ENCODE measurements at places on chromosomes 1 and 21. TPM values are rescaled to one million over a fixed set of nuclear protein-coding genes. Genes with fewer than 3 reads are reported as not detected.

GRCh38 chr1:109133002-109133706, 19.2 kb downstream of the ELAPOR1 start:
- no peak overlapping the region for H3K4me3 ChIP-seq
- H3K27me3 ChIP-seq: no peaks in the 10 kb centered on the region
- no peak overlapping the region for H3K27ac ChIP-seq
- no peaks in the 10 kb centered on the region for H3K4me1 ChIP-seq
- H3K36me3 ChIP-seq: no peaks in the 10 kb centered on the region

- H3K4me1 ChIP-seq: no peaks in the 10 kb centered on the region
- DNase-seq: no peak
- no peaks in the 10 kb centered on the region for H3K27me3 ChIP-seq
Measured at GRCh38 chr1:153933430-153933829, 10.7 kb upstream of the GATAD2B start.

DNA sequence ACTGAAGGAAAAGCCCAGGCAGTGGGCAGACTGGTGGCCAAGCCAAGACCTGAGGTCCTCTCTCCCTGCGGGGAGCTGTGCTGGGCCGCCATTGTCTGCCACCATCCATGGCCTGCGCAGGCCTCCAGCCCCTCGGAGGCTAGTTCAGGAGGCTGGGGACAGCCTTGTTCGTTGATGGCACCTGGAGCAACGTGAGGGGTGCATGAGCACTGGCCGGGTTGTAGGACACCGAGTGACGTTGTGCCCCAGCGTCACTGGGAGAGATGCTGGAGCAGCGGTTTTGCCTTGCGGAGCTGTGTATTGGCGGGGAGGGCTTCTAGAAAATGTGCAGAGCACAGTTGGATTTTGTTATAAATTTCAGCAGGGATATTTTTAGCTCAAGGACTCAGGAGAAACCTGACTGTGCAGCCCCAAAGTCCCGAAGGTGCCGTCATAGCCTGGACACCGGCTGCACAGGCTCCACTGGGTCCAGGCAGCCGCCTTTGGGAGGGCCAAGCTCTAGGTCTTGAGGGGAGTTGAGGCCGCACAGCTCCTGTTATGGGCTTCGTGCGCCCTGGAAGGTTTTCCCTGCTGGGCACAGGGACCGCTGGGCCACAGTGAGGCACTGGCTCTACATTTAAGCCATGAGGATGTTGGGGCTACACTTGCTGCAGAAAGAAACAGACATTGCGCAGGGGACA, 48.2 kb upstream of the ADARB1 start:
- H3K4me1 ChIP-seq: no peaks in the 10 kb centered on the region
- no peak overlapping the region for H3K27ac ChIP-seq
- H3K36me3 ChIP-seq: peaks cover 1% of the 10 kb centered on the region
- H3K27me3 ChIP-seq: no peaks in the 10 kb centered on the region
- no peak for DNase-seq

Gene HFM1
- total RNA-seq: 2.1 TPM

Gene CHI3L2
- not detected for total RNA-seq

Gene DNALI1
- total RNA-seq: 18.9 TPM
